NCI-H1092 (cell line): ENCODE measurements at places on chromosomes 6 and 20.
A peak's percentile ranks its signal among the peaks of the same experiment; 100 is the strongest.

DNA sequence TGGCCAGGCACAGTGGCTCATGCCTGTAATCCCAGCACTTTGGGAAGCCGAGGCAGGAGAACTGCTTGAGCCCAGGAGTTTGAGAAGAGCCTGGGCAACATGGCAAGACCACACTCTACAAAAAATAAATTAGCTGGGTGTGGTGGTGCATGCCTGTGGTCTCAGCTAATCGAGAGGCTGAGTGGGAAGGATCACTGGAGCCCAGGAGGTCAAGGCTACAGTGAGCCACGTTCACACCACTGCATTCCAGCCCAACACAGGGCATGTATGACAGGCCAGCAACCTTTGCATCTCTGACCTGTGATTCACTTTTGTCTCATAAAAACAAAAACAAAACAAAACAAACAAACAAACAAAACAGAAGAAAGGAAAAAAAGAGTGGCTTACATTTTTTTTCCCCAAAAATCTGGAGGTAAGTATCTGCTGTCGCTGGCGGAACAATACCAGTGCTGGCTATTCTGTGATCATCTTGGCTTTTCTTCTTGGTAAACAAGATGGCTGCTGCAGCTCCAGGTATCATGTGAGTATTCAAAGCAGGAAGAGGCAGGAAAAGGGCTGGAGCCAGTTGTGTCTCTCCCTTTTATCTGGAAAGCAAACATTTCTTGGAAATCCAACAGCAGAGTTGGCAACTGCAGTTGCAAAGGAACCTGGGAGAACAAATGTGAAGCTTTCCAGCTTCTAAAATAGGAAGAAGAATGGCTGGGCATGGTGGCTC lies 40.4 kb upstream of the ZMYND8 start:
- no peak for DNase-seq

- DNase-seq = no peak
Measured at GRCh38 chr6:129748901-129749748, 39.1 kb upstream of the ARHGAP18 start.

GRCh38 chr20:13953227-13953626 lies 37.2 kb downstream of the SEL1L2 start:
- no peak for DNase-seq

DNA sequence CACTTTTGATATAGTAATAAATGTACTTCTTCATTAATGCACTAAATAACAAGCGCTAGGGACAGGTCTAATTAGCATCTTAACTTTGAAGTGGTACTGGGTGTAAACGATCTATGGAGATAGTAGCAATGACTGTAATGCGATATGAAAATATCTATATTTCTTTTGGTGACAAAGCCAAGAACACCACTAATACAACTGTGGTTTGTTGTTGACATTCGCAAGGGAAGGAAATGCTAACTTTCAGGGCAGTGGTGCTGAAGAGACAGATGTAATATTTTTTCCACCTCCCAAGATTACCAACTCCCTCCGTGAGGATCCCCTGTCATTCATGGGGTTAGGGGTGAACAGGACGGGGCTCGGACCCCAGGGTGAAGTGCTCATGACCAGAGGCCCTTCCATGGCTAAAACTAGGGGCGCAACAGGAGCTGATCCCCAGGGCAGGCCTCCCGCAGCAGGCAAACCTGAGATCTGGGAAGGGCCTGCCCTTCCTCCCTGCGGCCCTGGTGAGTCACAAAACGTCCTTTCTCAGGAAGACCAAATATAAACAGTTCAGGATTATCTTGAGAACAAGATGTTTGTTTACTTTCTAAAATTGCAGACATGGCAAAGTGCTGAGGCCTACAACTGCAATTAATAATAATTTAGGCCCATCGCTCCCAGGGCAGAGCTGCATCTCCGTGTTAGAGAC lies 65.0 kb upstream of the TOX2 start:
- DNase-seq = no peak

DNA sequence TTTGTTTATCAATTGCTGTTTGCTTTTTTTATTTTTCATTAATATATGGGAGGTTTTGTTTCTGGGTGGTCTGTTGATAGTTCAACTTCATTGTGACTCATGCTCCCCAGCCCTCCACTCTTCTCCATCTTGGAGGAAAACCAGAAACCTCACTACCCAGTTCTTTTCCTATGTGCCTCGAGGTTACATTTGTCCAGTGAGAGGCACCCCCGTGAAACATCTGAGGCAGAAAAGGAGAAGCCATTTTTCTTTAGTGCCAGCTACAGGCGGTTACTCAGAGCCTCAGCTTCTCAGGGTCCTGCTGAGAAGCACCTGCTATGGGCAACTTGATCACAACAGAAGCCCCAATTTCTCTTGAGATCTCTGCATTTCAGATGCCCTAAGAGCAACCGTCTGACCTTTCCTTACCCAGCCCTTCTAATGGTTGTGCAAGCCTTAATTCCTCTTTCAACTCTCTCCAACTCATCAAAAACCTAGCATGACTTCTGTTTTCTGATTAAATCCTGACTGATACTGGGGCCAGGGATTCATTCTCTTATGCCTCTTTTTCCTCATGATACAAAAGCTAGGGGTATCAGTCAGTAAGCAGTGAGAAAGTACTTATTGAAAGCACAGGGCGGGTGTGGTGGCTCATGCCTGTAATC lies 144.6 kb downstream of the ELOVL4 start:
- no peak for DNase-seq

- no peak for DNase-seq
Measured at GRCh38 chr20:58377766-58378401, 11.1 kb upstream of the VAPB start.

DNA sequence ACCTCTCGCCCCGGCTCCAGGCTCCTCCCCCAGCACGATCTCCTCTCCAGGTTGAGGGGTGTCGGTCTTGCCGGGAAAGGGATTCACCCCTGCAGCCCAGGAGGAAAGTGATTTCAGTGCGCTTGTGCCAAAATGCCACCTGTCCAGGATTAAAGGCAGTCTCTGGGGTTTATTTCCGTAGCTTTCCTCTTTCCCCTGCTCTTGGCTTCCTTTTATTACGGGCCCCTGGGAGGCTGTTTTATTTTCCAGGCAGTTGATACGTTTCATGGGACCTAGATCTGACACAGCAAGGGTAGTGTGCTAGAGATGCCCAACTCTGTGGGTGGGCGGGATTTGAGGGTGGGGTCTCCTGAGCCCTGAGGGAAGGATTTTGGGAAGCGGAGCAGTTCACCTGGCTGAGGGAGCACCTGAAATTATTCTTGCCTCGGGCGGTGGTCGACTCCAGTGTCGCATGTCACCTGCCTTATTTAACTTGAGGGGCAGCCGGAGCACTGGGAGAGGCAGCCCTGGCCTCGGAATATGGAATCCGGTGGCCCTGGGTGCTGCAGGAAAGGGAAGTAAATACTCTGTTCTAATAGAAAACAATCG lies 9.5 kb upstream of the NKX2-2 start:
- DNase-seq = peak; percentile 38

DNA sequence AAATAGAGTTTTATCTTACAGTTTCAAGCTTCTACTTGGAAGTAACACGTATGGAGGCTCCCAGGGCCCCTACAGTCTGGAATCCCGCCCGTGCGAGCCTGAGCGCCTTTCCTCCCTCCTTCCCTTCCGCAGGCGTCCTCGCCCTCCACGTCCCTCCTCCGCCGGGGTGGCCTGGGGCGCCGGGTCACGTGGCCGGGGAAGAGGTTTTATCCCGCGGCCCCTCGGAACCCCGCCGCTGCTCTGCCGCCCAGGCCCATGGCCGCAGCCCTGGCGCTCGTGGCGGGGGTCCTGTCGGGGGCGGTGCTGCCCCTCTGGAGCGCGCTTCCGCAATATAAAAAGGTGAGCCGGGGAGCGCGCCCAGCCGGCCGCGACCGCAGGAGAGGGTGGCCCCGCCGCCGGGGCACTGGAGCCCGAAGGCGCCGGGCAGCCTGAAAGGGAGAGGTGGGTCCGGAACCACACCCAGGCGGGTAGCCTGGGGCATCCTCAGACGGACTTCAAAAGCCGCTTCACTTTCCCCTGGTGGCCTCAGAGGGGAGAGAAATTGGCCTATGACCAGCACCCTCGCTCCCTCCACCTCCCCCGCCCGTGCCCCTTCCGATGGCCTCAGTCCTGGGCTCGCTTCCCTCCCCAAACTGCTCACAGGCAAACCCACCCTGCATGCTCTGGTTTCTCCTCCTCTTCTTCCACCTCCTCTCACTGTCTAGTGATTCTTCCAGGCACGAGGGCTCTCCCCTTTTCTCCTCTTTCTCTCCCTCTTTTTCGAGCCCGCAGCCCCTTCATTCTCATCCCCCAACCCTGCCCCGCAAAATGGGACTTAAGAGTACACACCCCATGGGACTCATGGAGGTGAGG lies at the start of gene CLPSL2:
TSS of gene CLPSL2 (plus strand) at position 235 of the 852 bp plus-strand sequence. CDS start at position 256, 21 bp downstream.
- DNase-seq = peak; percentile 11

DNA sequence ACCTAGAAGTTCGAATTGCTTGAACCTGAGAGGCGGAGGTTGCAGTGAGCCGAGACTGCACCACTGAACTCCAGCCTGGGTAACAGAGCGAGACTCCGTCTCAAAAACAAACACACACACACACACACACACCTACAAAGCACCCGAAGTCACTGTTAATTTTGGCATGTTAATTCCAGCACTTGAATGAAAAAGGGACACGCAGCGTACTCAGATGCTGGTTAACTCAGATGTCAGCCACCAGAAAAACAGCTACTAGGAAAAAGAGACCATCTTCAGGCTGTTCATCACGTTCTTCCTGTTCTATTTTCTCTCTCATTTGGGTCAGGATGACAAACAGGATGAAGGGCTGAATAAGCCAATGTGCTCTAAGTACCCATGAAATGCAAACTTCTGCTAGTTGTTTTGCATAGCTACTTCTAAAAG lies 46.9 kb downstream of the BLOC1S5 start:
- no peak for DNase-seq

DNA sequence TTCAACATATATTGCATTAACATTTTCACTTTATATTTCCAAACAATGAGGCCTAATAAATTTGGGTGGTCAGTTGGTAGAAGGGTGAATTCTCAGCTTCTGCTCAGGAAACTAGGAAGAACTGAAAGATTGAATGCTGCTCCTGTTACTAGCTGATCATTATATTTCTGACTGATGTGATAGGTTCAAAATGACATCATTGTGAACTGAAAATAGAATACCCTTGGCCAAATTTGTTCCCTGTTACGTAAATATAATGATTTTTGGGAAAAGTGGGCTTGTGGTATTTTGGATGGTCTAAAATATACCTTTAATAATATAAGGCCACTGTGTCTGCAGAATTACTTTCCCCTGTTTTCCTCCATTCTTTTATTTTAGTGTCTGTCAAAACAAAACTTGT lies 2.8 kb downstream of the UST start:
- DNase-seq = no peak

DNA sequence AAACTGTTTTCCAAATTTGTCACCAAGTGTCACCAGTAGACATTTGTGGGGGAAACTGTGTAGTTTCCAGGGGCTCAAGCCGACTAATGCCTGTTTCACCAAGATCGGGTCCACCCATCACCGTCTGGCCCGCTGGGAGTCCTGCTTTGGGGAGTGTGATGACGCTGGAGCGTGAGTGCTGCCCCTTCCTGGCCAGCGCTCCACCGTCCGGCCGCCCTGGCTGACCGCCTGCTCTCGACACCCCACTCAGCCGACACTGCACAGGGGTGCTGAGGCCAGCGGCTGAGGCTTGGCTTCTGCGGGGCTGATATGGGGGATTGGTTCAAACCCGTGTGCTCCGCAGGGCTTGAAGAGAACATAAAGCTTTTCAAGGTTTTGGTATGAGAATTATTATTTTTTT lies 160.1 kb downstream of the SMOC2 start:
- no peak for DNase-seq

DNA sequence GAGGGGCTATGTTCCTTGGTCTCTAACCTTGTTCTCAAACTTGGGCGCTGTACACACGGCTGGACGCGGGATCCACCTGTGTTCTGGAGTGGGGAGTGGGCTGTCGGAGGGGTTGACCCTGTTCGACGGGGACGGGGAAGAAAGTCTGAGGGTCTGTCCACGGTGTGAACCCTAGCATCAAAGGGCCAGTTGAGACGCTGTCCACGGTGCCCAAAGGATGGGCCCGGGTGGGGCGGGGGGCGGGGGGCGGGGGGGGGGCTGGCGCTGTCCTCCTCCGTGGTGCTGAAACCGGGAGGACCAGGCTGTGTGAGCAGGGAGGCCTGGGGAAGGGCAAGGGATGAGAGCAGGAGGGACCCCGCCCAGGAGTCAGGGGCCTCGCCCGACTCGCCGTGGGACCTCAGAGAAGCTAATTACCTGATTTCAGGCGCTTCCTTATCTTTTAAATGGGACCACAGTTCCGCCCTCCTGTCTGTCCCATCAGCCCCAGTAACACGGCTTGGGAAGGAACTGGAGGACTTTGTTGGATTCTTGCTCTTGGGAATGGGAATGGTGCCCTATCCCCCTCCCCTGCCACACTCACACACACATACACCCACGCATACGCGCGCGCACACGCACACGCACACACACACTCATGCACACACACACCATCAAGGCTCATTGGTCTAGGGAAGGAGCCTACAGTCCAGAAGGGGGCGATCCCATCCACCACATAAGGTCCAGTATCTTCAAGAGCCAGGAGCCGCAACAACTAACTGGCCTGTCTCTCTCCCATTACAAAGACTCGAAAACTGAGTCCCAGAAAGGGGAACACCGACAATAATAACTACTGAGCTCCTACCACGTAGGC lies 1.0 kb upstream of the VSTM2L start:
- DNase-seq = peak; percentile 43

GRCh38 chr20:63919130-63919529 lies 24.2 kb downstream of the DNAJC5 start:
- no peak for DNase-seq

DNA sequence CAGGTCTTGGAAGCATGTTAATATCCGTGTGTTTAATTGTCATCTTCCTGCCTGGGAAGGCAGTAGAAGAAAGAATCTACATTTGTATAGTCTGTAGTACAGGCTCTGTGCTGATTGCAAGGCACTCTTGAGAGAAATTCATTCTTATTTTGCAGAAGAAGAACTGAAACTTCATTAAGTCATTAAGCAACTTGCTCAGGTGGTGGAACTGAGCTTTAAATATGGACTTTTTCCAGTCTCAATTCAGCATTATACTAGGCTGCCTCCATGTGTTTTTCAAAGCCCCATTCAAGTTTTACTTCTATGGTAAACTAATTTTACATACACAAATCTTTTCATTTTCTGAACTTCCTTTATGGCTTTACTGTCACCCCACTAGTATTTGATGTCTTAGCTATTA lies 18.7 kb downstream of the ZNF451 start:
- DNase-seq = no peak

DNA sequence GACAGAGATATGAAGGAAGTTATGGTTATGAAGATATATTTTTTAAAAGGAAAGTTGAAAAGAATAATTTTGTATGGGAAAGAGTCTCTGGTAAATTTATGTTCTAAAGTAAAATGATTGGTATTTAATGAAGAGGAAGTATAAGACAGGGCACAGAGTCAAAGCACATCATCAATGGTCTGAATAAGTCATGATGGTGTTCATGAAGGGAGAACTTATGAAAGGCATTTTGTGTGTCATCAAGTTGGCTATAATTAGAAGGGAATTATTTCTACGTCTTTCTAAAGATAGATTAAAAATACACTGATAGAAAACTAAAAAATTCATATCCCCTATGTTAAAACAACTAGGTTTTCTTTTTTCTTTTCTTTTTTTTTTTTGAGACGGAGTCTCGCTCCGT lies 21.4 kb upstream of the SNAI1 start:
- no peak for DNase-seq

- no peak for DNase-seq
Measured at GRCh38 chr20:32397567-32398084, 39.5 kb downstream of the ASXL1 start.

GRCh38 chr6:154012852-154013251 lies 26.2 kb upstream of the OPRM1 start:
- no peak for DNase-seq
